ENCODE measurements at places on chromosomes 12 and 14.

DNA sequence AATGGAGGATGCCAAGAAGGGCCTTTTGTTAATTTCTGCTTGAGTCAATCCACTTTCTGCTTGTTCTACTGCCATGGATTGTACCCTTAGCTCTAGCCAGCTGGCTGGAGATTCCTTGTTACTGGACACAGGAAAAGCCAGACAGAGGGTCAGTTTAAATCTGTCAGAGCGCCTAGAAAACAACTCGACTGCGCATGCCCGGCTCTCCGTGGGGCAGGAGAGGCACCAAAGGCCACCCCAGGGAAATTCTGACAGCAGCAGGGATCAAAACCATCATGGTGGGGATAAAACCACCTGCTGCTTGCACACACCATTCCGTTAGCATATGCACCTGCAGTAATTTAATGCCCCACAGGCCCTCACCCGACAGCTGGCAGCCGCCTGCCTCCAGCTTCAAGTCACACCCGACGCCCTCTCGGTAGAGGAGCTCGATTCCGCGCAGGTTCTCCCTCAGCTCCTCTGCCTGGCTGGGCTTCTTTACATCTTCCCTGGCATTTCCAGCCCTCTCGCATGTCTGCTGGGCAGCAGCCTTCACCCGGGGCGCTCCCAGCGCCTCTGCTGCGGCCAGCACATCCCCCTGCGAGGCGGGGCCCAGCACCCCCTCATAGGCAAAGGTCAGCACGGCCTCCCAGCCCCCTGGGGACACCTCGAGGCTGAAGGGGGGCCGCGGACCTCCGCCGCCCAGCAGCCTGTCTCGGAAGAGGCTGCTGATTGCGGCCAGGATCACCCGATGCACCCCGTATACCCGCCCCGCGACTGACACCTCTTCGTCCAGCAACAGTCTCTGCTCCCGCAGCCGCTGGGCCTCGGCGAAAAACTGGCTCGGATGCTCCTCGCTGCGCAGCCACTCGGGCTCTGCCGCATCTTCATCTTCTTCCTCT is 1.0 kb downstream of the KLHL33 start:
- DNase-seq: no peak

- peak; percentile 30 for DNase-seq
Measured at GRCh38 chr14:25048170-25049016, 1.6 kb downstream of the STXBP6 start.

GRCh38 chr12:55955800-55956508 is 9.9 kb downstream of the PMEL start:
- DNase-seq: peak; percentile 95

DNA sequence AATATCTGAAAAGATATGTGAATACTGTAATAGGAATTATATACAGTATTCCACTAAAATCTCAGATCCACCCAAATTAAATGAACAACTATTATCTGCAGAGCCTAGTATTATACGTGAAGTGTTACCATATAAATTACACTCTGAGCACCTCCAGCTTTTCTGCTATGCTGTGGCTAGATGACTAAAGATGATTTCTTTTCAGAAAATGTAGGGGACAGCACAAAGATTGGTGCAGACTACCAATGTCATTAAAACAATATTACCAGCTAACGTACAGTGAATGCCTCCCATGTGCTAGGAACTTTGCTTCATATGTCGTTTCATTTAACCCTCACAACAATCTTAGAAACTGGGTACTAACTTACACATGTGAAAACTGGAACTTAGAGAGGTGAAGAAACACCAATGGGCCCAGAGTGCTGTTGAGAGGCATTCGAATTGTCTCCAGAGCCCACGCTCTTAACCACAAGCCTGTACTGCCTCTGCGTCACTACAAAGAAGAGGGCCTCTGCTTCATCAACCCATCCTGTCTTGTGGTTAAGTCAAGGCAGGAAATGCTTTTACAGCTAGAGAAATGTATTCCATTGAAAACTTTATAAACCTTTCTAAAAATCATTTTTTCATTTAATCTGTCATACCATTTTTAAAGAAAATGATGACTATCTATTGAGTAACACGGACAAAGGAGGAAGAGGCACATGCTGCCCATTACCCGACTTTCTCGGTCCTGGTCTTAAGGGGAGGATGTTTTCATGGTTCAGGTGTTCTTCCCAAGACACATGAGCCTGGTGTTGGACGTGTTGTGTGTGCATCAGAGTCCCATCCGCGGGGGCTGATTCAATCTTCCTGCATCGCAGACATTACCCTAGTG is 1.3 kb downstream of the GPR65 start:
- no peak for DNase-seq

DNA sequence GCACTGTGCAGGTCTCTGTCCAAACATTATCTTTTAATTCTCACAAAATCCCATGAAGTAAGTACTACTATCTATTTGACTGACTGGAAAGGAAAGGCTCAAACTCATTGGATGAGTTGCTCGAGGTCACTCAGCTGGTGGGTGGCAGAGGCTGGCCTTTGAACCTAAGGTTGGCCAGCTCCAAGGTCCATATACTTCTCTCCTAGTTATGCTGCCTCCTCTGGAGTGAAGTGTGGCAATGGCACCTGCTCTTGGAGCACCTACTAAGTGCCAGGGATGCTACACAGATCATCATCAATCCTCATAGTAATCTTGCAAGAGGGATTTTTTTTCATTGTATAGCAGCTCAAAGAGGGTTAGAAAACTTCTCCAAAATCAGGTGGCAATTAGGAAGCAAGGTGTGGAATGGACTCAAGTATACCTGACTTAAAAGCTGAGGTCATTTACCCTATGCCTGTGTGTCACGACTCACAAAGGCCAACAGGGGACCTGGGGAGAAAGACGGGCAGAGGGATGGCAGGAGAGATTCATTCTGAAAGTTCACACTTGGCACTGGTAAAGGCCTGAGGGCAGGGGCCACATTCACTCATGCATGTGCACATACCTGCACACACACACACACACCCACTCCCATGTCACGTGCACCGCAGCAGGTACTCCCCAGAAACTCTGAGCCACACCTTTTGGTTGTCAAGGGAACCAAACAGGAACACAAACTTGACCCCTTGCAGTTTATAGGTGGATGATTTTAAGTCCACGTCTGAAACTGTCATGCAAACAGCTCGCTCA is 146.4 kb downstream of the FOXN3 start:
- DNase-seq: peak; percentile 61

DNA sequence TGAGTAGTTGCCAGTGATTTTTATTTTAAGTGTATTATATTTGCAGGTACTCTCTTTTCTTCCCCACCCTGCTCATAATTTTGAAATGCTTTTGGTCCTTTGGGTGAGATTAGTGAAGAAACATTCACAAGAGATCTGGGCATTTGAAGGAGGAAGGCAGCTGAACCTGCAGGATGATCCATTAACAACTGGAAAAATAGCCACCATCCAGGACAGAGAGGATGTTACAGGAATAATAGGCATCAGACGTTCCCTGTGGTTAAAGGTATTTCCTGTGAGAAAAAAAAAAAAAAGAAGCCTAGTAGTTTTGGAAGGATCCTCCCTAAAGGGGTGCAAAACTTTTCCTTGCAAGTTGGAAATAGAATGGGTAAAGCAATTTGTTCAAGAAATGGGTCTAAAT is 145.3 kb downstream of the SLC38A4 start:
- no peak for DNase-seq

DNA sequence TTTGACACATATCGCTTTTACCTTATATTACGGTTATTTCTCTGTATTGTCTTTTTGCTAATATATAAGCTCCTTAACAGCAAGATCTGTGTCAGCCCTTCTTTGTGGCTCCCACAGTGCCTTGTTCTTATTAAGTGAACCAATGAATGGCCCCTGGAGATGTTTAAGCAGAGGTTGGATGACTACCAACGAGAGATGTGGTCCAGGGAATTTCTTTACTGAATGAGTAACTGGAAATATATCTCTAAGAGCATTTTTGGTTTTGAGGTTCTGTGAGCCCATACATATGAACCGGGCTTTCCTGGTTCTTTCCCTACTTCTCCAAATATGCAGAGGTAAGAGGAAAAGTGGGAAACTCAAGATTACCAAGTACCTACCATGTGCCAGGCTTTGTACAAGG is 23.5 kb downstream of the CALCOCO1 start:
- no peak for DNase-seq

GRCh38 chr12:114817571-114818425 is 133.8 kb upstream of the TBX3 start:
- DNase-seq: no peak
